ENCODE measurements at places on chromosomes 4 and X.

DNA sequence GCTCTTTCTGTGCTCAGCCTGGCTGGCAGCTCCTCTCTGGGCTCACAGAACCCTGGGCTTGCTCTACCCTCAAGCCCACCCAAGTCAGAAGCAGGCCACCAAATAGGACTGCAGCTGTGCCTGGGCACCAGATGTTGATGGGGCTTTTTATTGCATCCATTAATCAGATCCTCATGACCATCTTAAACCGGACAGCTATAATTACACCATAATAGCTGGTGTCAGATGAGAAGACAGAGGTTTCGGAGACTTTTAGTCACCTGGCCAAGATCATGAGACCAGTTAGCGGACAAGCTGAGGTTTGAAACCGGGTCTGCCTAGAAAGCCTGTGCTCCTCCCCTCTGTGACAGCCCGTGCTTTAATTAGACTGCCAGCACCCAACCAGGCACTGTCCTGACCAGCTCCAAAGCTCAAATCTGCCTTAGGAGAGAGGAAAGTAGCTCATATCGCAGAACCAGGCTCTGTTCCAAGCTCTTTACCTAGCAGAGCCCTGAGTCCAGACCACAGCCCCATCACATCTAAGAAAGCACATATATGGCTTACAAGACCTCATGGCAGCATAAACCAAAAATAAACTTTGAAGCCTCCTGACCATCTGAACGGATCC is 88.9 kb downstream of the JAKMIP1 start:
- DNase-seq = no peak

GRCh38 chr4:105451346-105451745 is 22.5 kb downstream of the PPA2 start:
- DNase-seq = no peak

- no peak for DNase-seq
These were observed 87.6 kb upstream of the SLC4A4 start for GRCh38 chr4:71251261-71251660.

DNA sequence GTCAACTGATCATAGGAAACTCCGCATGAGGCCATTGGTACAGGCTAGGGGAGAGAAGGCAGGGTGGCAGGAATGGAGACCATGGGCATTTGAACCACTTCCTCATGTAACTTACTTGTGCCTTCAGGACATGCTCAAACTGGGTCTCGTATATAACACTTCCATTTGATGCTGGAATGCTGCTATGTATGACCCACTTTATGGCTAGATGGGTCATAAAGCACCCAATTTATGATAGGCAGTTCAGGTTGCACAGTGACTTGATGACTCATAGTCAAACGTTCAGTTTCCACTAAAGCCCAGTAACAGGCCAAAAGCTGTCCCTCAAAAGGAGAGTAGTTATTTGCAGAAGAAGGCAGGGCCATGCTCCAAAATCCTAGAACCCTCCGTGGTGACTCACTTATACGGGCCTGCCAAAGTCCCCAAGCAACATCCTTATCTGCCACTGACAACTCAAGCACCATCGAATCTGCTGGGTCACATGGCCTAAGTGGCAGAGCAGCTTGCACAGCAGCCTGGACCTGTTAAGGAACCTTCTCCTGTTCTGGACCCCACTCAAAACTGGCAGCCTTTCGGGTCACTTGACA is 236.4 kb downstream of the ZC4H2 start:
- DNase-seq = no peak

DNA sequence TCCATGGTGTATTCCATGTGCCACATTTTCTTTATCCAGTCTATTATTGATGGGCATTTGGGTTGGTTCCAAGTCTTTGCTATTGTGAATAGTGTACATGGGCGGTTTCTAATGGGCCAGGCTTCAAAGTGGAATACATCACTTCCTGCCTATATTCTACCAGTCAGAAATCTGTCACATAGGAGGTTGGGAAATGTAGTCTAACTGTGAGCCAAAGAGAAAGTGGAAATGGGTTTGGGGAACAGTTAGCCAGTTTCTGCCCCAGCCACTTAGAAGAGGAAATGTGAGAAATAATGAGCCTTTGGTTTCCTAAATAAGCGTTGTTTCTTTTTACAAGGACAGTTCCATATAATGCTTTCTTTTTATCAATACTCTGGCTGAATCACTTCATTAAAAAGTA is 85.1 kb upstream of the AP1S2 start:
- DNase-seq = no peak

- no peak for DNase-seq
These were observed 59.3 kb downstream of the AFF1 start for GRCh38 chr4:86993909-86994681.

DNA sequence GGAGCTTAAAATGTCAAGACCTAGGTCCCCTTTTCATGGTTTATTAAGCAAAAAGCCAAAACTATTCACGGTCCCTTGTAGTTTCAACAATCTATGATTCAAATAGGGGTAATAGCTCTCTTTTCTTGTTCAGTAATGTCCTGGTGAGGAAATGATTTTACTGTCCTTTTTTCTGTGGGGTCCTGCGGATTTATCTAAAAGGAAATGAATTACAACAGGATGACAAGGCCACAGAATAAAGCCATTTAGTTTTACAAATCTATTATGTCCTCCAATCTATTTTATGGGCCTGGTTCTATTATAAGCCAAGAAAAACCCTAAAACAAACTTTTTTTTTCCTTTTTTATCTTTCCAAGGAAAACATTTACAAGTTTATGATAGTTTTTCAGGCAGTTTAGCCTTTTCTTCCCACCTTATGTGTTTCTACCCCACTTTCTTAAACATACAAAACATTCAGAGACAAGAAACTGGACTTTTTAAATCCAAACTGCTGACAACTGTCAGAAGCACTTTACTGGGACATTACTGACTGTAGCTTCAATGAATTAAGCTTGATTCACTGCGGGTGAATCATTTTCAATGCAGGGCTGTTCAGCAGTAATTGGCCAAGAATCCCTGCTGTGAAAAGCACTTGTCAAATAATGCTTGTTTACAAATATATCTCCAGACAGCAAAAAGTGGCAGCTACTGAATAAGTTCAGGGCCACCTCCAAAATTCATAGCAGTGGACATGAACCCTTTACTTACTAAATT is 4.3 kb downstream of the EPHA5 start:
- no peak for DNase-seq

Measured in head of caudate nucleus (tissue), 42 donors.